Head of caudate nucleus (tissue), 42 donors: ENCODE measurements at places on chromosomes 16 and 17.

DNA sequence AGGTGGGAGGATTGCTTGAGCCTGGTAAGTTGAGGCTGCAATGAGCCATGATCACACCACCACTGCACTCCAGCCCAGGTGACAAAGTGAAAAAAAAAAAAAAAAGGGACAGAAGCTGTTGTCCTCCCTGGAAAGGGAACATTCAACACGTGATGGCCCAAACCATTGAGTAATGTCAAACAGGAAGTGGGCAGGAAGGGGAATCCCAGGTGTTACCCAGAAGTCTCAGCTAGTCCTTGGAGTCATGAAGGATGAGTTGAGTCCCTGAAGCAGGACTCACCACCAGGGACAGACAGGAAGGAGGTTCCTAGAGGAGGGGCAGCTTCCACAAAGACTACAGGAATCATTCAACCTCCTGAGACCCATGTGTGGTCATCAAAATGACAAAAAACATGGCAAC is 19.8 kb upstream of the CMIP start:
- no peak for DNase-seq

DNA sequence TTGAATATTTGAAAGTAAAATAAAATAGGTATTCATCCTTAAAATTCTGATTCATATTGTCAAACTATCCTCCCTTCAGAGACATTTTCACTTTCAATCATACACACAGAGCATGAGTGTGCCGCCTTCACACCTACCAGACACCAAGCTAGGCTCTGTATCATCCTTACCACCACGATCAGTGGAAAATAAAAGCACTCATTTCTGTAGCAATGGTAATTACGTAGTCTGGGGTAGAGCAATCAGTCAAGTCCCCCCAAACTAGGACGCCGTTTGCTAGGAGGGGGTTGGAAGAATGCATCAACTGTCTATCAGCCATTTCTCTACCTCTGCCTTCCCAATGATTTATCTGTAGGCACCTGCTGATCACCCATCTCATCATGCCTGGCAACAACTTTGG is 84.6 kb upstream of the GRIN2A start:
- no peak for DNase-seq

DNA sequence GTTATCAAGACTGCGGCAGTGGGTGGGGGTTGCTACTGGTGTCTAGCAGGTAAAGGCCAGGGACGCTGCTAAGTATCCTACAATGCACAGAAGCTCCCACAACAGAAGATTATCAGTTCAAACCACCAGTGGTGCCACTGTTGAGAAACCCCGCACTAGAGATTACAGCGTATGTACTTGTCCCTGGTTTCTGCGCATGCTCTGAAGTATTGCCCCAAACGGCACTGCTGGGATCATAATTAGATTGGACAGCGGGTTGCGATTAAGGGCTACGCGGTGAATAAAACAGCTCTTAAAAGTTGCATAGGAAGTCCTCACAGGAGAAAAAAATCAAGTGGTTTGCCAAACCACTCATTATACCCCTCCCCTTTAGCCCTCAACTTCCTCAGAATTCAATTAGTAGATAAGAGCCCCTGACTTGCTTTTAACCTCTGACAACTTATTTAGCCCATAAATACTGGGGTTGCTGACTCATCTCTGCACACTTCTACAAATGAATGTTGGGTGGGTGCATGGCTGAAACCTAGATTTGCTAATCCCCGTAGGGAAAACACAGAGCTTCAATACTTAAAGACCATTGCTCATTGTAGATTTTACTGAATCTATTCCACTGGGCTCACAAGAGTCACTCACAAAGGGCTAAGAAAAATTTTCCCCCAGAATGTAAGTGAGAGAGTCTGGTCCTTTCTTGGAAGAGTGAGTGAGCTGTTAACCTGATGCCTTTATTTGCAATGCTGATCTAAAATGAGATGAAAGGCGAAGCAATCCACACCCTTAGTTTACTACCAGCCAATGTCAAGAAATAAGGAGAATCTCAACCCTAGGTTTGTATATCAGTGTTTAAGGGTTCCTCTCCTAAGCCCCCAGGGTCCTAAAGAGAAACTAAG is 91.8 kb downstream of the RGS9 start:
- DNase-seq, result no peak

DNA sequence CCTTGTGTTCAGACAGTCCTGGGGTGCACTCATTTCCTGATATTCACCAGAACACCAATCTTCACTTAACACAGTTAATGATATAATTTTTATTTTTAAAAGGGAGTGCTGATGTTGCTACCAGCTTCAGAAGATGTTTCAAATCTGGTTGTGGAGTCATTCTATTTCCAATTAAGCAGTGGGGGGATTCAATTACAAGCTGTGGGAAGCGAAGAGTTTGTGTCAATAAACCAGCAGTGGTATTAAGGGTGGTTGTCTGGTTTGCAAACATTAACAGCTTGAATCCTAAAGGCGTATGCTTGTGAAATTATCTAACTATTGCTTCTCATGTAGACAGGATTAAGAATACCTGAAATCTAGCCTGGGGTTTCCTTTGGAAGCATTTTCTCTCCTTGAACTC is 1637.5 kb upstream of the GOT2 start:
- DNase-seq, result no peak

- no peak for DNase-seq
Measured at GRCh38 chr16:86494039-86494564, 16.2 kb upstream of the FOXF1 start.

DNA sequence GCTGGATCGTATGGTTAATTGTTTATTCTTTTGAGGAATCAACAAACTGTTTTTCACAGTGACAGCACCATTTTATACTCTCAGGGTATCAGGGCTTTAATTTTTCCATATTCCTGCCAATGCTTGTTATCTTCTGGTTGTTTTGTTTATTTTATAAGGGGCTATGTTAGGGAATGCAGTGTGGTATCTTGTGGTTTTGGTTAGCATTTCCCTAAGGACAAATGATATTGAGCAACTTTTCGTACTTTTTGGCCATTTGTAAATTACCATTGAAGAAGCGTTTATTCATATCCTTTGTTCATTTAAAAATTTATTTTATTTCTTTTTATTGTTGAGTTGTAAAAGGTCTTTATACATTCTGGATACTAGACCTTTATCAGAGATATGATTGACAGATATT is 322.0 kb upstream of the SALL1 start:
- no peak for DNase-seq

DNA sequence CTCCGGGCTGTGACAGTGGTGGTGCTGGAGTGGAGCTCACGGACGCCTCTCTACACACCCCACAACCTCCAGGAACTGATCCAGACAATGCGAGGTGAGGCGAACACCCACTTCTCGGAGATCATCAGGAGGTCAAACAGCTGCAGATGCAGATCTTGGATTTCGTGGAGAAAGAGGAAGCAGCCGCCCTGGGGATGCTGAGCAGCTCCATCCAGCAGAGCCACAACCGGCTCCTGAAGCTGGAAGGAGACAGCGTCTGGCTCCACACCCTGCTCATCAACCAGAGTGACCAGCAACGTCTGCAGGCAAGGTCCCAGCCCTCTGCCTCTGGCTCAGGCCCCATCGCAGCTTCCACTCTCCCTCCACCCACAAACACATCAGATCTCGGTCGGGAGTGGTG is 13.2 kb upstream of the SLC16A5 start:
- DNase-seq, result no peak

- no peak for DNase-seq
Measured at GRCh38 chr16:58859958-58860669, 126.0 kb upstream of the GOT2 start.

DNA sequence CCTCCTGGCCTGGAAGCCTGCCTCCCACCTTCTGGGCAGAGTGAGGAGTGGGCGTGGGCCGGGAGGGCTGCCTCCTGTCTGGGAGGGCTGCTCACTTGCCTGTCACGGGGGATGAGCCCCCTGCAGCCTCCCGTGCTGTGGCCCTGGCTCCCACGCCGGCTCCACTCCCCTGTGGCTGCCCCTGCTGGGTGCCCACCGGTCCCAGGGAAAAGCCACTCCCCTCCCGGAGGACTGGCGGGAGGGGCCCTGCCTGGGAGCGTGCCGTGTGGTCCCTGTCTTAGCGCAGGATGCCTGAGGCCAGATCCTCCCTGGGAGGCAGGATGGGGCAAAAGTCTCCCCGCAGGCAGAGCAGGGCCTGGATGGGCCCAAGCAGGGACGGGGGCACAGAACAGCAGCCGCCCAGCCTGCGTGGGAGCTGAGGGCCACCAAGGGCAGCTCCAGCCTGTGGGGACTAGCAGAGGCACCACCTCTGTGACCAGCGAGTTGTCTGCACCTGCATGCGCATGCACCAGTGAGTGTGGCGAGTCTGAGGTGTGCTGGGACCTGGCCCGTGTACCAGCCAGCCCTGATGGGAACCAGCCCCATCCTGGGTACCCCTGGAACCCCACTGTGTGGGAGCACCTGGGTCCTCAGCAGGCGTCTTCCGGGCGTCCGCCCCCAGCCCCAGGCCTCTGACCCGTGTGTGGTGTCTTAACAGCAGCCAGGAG is 339.9 kb downstream of the SEC14L1 start:
- no peak for DNase-seq

DNA sequence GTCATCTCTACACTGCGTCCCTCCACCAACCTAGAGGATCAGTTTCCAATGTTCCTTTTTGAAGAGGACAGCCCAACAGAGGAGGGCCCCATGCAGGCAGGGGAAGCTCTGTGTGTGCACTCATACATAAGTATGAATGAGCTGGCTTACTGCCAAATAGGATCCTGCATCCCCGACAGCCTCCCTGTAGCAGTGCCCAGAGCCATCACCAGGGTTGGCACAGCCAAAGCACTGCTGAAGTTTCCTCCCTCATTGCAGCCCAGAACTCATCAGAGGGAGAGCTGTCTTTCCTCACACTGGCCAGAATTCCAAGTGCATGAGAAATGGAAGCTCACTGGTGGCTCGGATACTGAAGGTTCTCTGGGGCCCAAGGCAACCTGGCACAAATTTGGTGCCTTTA is 114.4 kb downstream of the ASIC2 start:
- no peak for DNase-seq

DNA sequence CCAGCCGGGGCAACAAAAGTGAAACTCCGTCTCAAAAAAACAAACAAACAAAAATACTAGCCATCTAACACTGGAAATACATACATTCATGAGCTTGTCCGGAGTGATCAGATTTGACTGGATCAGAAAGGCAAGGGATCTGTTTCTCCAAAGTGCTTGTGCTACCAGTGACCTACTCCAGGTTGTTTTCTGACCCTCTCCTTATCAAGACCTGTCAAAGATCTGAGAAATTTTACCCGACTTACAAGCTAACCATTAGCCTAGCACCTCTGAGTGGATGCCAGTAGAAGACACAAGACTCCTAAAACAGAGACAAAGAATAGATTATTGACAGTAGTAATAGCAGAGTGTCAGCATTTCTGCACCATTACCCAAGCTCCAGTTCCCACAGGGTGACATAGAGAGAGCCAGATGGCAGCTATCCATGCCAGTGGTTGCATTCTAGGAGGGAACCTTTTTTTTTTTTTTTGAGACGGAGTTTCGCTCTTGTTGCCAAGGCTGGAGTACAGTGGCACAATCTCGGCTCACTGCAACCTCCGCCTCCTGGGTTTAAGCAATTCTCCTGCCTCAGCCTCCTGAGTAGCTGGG is 9.8 kb downstream of the ASPA start:
- no peak for DNase-seq

- peak; percentile 66 for DNase-seq
Measured at GRCh38 chr16:70757183-70757582, 43.8 kb downstream of the VAC14 start.

GRCh38 chr17:7215652-7216180 is 3.9 kb downstream of the DLG4 start:
- no peak for DNase-seq

GRCh38 chr16:11005611-11005975 is 61.2 kb downstream of the CLEC16A start:
- no peak for DNase-seq

GRCh38 chr17:45276031-45276430 is 14.1 kb upstream of the SPATA32 start:
- DNase-seq, result no peak

GRCh38 chr16:49586466-49587450 is 213.2 kb downstream of the C16orf78 start:
- no peak for DNase-seq

DNA sequence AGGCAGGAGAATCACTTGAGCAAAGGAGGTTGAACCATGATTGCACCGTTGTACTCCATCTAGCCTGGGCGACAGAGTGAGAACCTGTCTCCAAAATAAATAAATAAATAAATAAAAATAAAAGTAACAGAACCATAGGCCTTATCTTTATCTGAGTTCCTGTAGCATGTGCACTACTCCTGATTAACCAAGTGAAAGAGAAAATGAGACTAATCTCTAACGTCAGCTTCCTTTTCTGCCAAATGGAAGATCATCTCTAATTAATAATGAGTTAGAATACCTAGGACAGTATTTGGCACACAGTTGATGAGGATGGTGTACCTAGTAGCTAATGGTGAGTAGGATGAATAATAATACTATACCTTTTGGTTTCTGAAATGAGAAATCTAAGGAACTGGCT is 520.4 kb downstream of the WWOX start:
- no peak for DNase-seq

- peak; percentile 90 for DNase-seq
Measured at GRCh38 chr16:75116081-75116910, at the start of gene LDHD. Gene LDHD (minus strand): TSS chr16:75116780. CDS start chr16:75116720, 60 bp downstream.

- DNase-seq, result no peak
Measured at GRCh38 chr17:57970710-57971109, 15.5 kb upstream of the CUEDC1 start.

GRCh38 chr17:14434506-14434905 is 133.6 kb downstream of the HS3ST3B1 start:
- no peak for DNase-seq

DNA sequence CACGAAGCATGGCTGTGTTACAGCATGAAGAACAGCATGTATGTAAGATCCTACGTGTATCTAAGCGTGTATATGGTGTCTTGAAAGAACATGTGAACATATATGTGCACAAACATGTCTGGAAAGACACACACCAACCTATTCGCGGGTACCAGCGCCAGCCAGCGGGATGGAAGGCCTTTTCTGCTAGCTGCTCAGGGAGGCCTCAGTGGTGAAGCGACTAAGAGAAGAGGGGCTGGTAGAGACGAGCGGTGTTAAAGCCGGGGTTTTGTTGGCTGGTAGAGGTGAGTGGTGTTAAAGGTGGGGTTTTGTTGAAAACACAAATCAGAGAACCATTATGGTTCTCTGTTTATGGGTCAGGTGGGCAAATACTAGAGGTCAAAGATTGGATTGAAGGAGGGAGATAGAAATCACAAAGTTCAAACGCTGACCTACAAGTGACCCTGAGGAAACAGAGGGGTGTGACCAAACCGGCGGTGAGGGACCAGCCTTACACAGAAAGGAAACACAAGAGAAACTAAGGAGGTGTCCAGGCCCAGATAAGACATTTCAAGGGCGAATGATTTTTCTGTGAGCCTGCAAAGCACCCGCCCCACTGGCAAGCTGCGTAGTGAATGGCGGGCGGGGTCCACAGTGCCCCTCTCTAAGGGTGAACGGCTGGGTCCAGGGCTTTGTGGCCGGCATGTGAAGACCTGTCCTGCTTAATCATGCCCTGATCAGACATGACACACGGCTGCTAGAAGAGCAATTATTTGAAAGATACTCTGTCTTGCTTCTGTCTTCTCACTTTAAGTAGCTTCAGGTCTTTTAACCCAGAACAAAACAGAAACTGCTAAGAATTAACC is 8.1 kb downstream of the ZCCHC14 start:
- DNase-seq, result no peak

- no peak for DNase-seq
Measured at GRCh38 chr17:81401723-81402529, 6.7 kb downstream of the BAHCC1 start.
